NCI-H2081 (cell line): ENCODE measurements at places on chromosomes 1 and 21.

GRCh38 chr1:7596126-7596965, 174.8 kb upstream of the VAMP3 start:
- no peak for DNase-seq

DNA sequence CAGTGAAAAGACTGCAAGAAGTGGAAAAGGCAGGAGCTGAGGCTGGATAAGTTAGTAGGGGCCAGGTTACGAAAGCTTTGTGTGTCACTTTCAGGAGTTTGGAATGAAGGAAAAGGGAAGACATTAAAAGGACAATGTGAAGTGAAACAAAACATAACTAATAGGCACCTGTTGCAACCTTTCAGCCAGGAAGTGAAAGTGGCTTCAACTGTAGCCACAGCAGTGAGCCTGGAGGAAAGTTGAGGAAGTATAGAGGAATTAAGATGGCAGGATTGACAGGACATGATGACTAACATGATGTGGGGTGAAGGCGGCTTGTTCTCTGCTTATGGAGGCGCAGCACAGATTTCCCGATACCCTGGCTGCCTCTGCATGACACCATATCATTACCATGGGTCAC, 68.9 kb downstream of the C4BPA start:
- DNase-seq = no peak

GRCh38 chr1:95023399-95024043, 49.2 kb downstream of the ALG14 start:
- no peak for DNase-seq

DNA sequence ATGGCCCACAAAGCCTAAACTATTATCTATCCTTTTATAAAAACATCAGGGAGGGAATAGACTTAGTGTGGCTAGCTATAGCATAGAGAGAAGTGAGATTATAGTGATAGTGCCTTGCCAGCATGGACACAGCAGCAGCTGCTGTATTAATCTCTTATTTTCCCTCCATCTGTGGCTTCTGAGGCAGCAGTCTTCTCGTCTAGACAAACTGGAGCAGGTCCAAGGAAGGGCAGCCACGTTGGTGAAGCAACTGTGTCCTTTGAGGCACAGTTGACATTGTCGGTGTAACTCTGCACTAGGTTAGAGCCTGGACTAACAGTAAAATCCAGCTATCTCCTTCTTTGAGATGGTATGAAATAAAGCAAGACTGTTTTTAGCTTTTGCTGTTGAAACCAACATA, 131.3 kb downstream of the CACHD1 start:
- peak; percentile 11 for DNase-seq

- peak; percentile 73 for DNase-seq
These were observed 10.4 kb upstream of the CDC20 start for GRCh38 chr1:43348343-43348808.

- DNase-seq = peak; percentile 49
These were observed 6.9 kb downstream of the AKR1A1 start for GRCh38 chr1:45557422-45557944.

GRCh38 chr1:231419738-231420298, 2.3 kb downstream of the EGLN1 start:
- DNase-seq = no peak

DNA sequence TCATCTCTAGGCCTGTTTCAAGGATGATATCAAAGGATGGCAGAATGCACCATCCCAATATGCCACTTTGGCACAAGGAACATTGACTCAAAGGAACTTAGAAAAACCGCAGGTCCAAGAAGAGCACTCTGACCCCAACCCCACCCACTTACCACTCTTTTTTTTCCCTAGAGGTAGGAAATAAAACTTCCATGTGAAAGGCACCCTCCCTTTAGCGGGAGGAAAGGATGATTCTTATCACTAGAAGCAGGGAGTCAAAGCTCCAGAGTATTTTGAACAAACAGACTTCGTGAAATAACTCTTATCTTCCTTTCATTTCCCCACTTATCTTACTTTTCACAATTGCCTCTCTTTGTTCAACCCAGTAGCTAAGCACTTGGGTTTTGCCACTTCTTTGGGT, 22.2 kb downstream of the PSMG1 start:
- DNase-seq = no peak

GRCh38 chr1:222454186-222454585, 93.7 kb downstream of the HHIPL2 start:
- no peak for DNase-seq

DNA sequence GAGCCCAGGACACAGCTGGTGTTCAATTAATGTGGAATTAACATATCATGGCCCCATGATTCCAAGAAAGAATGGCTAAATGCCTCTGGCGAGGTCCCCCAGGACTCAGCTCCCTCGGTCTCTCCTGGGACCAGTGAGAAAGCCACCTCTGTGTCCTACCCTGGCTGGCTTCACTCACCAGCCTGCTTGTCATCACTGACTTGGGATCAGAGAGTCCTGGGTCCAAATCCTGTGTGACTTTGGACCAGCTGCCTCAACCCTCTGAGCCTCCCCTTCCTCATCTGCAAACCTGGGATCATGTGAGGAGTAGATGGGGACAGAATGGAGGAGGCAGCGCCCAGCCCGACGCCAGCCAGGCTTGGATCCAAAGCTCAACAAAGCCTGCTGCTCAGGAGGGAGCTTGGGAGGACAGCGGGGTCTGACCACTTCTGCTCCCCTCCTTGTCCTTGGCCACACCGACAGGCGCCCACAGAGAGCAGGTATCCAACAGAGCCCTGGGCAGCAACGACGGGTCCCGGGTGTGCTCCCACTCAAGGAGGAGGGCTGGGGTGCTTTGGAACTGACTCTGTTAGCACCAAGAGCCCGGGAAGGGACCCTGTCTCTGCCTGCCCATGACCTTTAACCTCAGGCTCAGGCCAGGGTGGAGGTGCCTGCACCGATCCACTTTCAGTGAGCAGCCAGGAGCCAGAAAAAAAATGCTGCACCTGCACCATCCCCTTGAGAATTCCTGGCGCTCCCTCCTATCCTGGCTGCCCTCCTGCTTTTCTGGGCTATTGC, 3.2 kb downstream of the SH2D5 start:
- DNase-seq = no peak

GRCh38 chr21:39713905-39714304, 31.1 kb upstream of the IGSF5 start:
- no peak for DNase-seq

- DNase-seq = no peak
These were observed 4.9 kb downstream of the CACHD1 start for GRCh38 chr1:64474665-64475439.

- no peak for DNase-seq
These were observed 40.8 kb downstream of the BCAR3 start for GRCh38 chr1:93640656-93641440.
